ENCODE measurements at places on chromosomes 11 and 22.

- DNase-seq: no peak
Measured at GRCh38 chr11:73413256-73413655, 37.1 kb downstream of the RELT start.

GRCh38 chr11:112417339-112417738, 156.7 kb upstream of the PLET1 start:
- no peak for DNase-seq

DNA sequence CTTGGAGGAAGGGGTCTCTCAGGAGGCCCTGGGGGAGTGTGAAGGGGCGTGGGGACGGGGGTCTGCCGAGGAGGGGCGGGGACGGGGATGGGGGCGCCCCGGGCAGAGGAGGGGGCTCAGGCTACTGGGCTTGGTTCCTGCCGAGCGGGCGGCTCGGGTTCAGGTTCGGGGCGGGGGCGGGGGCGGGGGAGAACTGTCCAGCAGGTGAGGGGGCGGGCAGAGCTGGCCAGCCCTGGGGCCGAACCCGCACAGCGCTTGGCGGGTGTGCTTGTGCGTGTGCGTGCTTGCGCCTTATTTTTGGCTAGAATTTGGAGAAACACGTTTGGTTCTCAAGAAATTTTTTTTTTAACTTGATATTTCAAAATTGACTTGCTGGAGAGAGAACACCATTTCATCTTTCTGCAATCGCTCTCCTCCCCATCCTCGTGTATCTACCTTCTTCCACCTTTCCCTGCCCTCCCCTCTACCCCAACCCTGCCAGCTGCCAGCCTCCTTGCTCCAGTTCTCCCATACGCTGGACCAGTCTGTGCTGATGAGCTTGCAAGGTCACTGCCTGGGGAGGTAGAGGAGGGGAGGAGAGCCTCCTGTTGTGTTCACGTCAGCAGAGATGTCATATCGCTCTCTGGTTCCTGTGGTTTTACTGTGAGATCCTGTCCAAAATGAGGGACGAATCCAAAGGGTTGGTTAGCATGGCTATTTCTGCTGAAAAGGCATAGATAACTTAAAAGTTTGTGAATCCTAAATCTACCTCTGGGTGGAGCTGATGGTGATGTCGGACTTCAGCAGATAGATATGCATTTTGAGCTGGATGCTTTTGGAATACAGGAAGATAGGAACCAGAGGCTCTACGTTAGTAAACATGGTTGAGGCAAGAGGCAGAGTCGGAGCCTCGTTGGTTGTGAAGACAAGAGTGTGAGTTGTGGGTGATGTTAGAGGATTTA, 668 bp downstream of the MADD start:
- no peak for DNase-seq

- DNase-seq: no peak
Measured at GRCh38 chr11:12755510-12756453, 81.6 kb downstream of the TEAD1 start.

Measured in thymus (tissue), 14 donors.